Activated CD4-positive, alpha-beta memory T cell treated with anti-CD3 and anti-CD28 coated beads for 36 hours (primary cell): ENCODE measurements at places on chromosomes 13 and 19. TPM values are rescaled to one million over a fixed set of nuclear protein-coding genes. Genes with fewer than 3 reads are reported as not detected.

DNA sequence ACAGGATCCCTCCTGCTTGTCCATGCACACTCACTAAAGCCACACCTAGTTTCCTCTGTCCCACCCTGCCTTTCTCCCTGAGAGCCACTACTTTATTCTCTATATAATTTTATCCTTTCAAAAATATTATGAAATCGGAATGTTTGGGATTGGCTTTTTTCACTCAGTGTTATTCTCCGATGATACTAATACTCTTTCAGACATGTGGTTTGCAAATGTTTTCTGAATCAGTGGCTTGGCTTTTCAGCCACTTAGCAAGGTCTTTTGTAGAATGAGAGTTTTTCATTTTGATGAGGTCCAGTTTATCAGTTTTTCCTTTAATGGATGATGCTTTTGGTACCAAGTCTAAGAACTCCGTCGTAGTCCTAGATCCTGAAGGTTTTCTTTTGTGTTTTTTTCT is 11.6 kb downstream of the SPATA13 start:
- H3K4me1 ChIP-seq: peaks cover 17% of the 10 kb centered on the region
- no peak overlapping the region for H3K27ac ChIP-seq
- no peak for DNase-seq
- no peaks in the 10 kb centered on the region for H3K27me3 ChIP-seq
- no peak overlapping the region for H3K4me3 ChIP-seq

GRCh38 chr13:85631801-85632200 is 167.4 kb downstream of the SLITRK6 start:
- no peaks in the 10 kb centered on the region for H3K4me1 ChIP-seq
- DNase-seq: no peak
- H3K36me3 ChIP-seq: no peaks in the 10 kb centered on the region
- H3K27ac ChIP-seq: no peak overlapping the region

ADAMTSL5 gene
- total RNA-seq: 3.7 TPM

DNA sequence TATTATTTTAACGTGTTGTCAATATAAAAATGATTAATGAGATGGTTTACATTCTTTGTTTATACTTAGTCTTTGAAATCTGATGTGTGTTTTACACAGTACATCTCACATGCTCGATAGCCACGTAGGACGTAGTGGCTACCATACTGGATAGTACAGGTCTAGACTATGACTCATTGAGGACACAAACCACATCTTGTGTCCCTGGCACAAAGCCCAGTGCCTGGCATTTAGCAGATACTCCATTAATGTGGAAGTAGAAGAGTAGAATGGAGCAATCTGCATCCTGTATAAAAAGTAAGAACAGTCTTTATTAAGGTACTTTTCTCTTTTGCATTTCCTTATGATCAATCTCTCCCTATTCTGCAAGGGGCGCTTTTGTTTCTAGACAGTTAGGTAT is 49.0 kb upstream of the FRY start:
- DNase-seq: no peak
- no peaks in the 10 kb centered on the region for H3K36me3 ChIP-seq
- H3K27ac ChIP-seq: no peak overlapping the region

CYP2A6 gene
- total RNA-seq: not detected

PCDH8 gene
- total RNA-seq: not detected

PLVAP gene
- not detected for total RNA-seq

ERICH4 gene
- not detected for total RNA-seq

PABPC3 gene
- 0.81 TPM for total RNA-seq

KLK1 gene
- 0.59 TPM for total RNA-seq

DNA sequence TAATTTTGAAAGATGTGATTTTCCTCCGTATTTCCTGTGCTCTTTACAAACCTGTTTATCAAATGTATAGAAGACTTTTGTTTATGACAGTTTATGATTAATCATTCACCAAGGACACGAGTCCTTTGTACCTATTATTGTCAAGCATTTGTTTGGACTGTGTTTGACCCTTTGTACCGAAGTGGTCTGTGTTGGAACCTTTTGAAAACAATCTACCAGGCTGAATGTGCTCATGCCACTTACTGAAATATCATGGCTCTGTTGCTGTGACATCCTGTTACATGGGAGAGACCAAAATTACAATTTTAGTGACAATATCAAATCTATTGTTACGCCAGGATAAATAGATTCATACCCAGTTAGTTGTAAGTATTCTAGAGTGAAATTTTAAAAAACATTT is 193.6 kb downstream of the IRS2 start:
- DNase-seq: no peak
- H3K27me3 ChIP-seq: peaks cover 2% of the 10 kb centered on the region
- no peaks in the 10 kb centered on the region for H3K4me1 ChIP-seq
- no peak overlapping the region for H3K4me3 ChIP-seq
- H3K36me3 ChIP-seq: no peaks in the 10 kb centered on the region
- H3K27ac ChIP-seq: no peak overlapping the region

- no peak overlapping the region for H3K27ac ChIP-seq
- no peak overlapping the region for H3K4me3 ChIP-seq
- no peaks in the 10 kb centered on the region for H3K27me3 ChIP-seq
- H3K4me1 ChIP-seq: no peaks in the 10 kb centered on the region
- no peak for DNase-seq
- peaks cover 3% of the 10 kb centered on the region for H3K36me3 ChIP-seq
Measured at GRCh38 chr13:44506719-44507118, 69.4 kb downstream of the TSC22D1 start.

DNA sequence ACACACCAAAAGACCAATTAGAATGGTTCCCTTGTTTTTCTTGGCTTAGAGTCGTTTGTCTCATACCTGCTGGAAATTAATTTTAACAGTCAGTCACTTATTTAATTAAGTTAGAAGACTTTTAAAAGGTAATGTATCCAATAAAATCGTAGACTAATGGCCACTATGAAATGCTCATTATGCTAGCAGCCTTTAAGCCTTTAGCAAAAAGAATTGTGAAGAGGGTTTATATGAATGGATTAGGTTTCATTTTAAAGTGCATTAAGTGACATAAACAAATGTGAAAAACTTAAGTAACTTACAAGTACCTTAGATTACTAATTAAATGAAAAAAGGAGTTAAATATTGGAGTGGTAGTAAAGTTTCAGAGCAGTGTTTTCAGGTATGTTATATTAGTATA is 139.6 kb downstream of the RXFP2 start:
- no peak for DNase-seq
- H3K36me3 ChIP-seq: no peaks in the 10 kb centered on the region
- peaks cover 21% of the 10 kb centered on the region for H3K4me1 ChIP-seq
- H3K4me3 ChIP-seq: no peak overlapping the region
- no peak overlapping the region for H3K27ac ChIP-seq
- no peaks in the 10 kb centered on the region for H3K27me3 ChIP-seq

DNA sequence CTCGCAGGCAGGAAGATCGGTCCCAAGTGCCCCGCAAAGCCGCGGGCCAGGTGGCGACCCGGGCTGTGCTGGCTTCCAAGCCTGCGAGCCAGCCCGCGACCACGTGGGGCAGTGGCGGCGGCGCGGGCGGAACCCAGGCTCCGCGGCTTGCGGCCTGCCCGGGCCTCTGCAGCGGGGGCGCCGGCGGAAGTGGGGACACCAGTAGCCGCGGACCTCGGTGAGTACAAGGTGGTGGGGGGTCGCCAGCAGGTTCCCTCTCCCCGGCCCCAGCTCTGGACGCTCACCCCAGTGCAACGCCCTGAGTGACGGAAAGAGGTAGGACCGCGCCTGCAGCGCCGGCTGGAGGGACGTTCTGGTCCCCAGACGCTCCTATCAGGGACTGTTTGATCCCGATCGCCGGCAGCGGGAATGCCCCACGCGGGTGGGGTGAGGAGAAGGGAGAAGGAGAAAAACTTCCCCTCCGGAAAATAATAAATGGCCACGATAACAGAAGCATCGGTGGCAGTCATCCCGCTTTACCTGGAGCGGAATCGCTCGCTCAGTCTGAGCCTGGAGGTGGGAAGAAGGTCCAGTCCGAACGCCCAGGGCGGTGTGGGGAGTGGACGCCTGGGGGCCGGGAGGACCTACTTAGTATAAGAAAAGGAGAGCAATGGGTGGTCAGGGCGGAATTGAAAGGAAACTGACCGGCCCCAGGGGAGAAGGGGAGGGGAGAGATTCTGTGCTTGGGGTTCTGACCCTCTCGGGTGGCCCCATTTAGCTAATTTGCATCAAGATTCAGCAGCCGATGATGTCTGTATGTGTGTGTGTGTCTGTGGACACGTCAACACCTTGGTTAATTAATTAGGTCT is at the start of gene GEMIN7:
Gene GEMIN7 (plus strand): TSS at position 198 of the 848 bp plus-strand sequence. CDS start 10,855 bp downstream, outside the sequence.
- H3K4me3 ChIP-seq: peak within 1 kb of the TSS; percentile 96
- H3K36me3 ChIP-seq: peaks cover 14% of the 10 kb centered on the region
- peaks cover 42% of the 10 kb centered on the region for H3K4me1 ChIP-seq
- H3K27me3 ChIP-seq: no peaks in the 10 kb centered on the region

CD177 gene
- not detected for total RNA-seq

PHLDB3 gene
- 13.5 TPM for total RNA-seq

DNA sequence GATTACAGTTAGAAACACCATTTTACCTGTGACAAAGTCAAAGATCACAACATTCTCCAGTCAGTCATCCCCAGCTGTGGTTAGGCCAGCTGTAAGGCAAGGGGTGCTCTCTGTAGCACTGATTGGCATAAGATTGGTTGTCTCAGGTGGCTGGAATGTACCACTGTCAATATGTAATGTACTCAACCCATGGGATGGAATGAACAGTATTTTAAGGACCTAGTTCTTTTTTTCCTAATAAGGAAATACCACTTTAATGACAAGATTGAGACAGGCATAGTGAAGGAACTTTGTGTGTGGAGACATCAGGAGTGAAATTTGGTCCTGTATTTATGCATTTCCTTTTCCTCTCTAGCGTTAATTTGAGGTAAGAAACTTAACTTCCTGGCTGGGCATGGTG is 310.7 kb downstream of the ITGBL1 start:
- no peak for DNase-seq
- peaks cover 20% of the 10 kb centered on the region for H3K27me3 ChIP-seq
- no peaks in the 10 kb centered on the region for H3K36me3 ChIP-seq
- no peak overlapping the region for H3K27ac ChIP-seq
- no peak overlapping the region for H3K4me3 ChIP-seq
- H3K4me1 ChIP-seq: no peaks in the 10 kb centered on the region

DNA sequence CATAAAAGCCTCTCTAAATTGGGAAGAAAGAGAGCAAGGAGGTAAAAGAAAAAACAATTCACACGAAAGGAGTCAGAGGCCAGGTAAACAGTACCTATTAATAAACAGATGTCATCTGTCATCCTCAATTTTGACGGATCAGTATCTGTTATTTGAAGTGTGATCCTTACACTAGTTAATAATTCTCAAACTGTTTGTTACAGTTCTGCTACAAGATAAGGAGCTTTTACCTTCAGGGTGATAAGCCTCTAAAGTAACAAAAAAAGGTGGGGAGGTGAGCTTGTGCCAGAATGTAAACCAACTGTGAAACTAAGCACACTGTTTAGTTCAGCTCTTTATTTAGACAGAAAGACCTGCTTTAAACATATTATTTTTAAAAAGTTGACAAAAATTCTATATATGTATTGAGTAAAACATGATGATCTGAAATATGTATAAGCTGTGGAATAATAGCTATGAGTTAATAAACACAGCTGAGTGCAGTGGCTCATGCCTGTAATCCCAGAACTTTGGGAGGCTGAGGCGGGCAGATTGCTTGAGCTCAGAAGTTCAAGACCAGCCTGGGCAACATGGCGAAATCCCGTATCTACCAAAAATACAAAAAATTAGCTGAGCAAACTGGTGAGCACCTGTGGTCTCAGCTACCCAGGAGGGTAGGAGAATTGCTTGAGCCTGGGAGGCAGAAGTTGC is 48.4 kb upstream of the EBPL start:
- H3K4me1 ChIP-seq: no peaks in the 10 kb centered on the region
- no peak overlapping the region for H3K27ac ChIP-seq
- H3K36me3 ChIP-seq: peaks cover 10% of the 10 kb centered on the region
- no peaks in the 10 kb centered on the region for H3K27me3 ChIP-seq

GRCh38 chr13:113415825-113416224 is 37.5 kb downstream of the ADPRHL1 start:
- H3K27me3 ChIP-seq: no peaks in the 10 kb centered on the region
- H3K27ac ChIP-seq: no peak overlapping the region
- H3K4me3 ChIP-seq: no peak overlapping the region
- no peaks in the 10 kb centered on the region for H3K4me1 ChIP-seq
- H3K36me3 ChIP-seq: no peaks in the 10 kb centered on the region
- no peak for DNase-seq

ENOX1 gene
- total RNA-seq: 0.45 TPM

YJEFN3 gene
- 8.2 TPM for total RNA-seq

DNA sequence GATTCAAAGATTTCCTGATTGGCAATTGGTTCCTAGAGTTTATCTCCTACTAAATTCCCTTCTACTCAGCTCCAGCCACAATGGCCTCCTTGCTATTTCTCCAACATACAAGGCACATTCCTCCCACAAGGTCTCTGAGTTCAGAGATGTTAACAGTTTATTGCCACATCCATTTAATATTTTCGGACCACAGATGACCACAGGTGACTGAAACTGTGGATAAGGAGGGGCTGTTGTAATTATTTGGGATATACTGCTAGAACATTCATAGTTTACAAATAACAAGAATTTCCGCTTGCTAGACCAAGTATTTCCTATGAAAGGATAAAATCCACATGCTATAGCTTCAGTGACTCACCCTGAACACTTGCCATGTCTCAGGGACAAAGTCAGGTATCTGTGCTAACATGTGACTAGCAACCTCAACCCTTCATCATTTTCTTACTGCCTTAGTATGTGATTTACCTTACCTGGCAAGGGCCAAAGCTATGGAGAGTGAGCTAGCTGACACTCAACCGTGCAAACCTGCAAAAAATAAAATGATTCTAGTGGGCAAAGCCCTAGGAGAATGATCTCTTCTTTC is 117.7 kb downstream of the TBC1D4 start:
- no peak overlapping the region for H3K27ac ChIP-seq
- H3K4me1 ChIP-seq: peaks cover 36% of the 10 kb centered on the region
- peaks cover 3% of the 10 kb centered on the region for H3K27me3 ChIP-seq
- no peak for DNase-seq
- H3K36me3 ChIP-seq: no peaks in the 10 kb centered on the region
- no peak overlapping the region for H3K4me3 ChIP-seq

DNA sequence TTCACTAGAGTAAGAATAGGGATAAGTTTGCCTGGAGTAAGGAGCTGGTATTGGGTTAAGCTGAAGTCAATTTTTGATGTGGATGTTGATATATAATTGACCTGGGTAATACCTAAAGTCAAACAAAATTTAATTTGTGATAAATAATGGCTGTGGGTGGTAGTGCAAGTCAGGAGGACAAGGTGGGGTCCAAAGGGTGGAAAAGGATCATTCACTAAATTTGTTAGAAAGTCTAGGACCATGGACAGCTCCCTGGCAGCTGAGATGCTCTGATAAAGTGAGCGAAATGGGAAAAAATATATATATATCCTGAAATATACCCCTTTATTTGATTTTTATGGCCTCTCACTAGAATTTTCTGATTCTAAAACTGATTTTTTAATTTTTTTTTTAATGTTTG is 463.5 kb downstream of the GPC6 start:
- H3K27me3 ChIP-seq: peaks cover 3% of the 10 kb centered on the region
- no peak overlapping the region for H3K4me3 ChIP-seq

CAPN12 gene
- 7.1 TPM for total RNA-seq

GRCh38 chr19:15154002-15154612 is 46.7 kb downstream of the NOTCH3 start:
- peaks cover 5% of the 10 kb centered on the region for H3K27me3 ChIP-seq
- H3K36me3 ChIP-seq: no peaks in the 10 kb centered on the region
- no peak overlapping the region for H3K4me3 ChIP-seq
- no peak overlapping the region for H3K27ac ChIP-seq
- peaks cover 2% of the 10 kb centered on the region for H3K4me1 ChIP-seq

ANKRD24 gene
- 1.8 TPM for total RNA-seq
